NCI-H1417 treated with DMSO at 0.1 percent for 48 hours (cell line): ENCODE measurements at places on chromosomes 6 and 20.

DNA sequence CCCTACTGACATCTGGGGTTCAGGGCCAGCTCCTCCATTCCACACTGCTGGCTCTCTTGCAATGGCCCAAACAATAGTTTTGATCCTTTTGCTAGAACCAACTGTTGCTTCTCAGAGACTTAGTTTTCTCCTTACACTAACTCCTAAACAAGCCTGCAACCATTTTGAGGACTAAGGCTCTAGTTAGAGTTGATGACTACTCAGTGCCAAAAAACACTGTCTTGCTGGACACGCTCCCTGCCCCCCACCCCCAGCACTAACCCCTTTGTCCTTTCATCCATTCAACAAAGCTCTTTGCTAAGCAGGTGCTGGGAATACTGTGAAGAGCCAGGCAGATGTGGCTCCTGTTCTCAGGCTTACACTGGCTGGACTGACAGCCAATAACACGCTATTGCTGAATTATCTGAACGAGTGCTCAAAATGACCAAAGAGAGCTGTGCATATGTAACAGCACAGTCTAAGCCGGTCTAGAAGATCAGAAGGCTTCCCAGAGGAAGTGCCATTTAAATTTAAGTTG, 17.6 kb downstream of the GCLC start:
- no peak for DNase-seq

GRCh38 chr6:43054206-43054943, 724 bp upstream of the CUL7 start:
- no peak for DNase-seq

DNA sequence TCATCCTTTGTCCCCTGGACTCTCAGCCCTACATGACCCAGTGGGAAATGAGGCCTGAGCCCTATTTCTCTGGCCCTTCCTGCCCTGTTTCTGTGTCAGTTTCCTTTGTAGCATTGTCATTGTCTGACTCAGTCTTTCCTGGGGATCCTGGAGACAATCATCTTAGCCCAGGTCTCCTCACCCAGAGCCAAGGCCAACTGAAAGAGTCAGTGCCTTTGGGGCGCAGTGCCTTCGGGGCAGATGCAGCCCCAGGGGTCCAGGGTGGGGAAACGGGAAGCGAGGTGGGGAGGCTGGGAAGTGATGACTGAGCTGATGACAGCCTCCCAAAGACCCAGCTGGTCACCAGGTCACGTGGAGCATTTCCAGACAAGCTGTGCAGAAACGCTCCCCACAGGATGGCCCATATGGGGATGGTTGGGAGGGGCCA, 93.3 kb upstream of the SULF2 start:
- no peak for DNase-seq

- DNase-seq: no peak
Measured at GRCh38 chr6:88612631-88613030, 350.8 kb downstream of the RNGTT start.

GRCh38 chr6:73579851-73580246, 59.0 kb upstream of the EEF1A1 start:
- no peak for DNase-seq

DNA sequence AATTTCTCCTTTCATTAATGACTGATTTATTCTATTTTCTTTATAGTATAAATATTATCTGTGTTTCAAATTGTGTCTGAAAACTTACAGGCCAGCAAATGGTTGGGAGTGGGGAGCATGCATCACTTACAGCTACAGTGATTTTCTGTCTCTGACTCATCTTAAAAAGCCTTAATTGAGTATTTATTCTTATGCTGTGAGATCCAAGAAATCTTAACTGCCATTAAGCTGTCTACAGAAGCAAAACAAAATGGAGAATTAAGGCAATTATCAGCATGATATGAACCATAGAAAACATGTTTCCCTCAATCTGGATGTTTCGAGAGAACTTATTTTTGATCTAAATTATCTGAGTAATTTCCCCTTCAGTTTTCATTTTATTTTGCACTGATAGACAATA, 831.2 kb downstream of the KIF16B start:
- no peak for DNase-seq

- no peak for DNase-seq
Measured at GRCh38 chr20:44566018-44566417, 16.4 kb upstream of the PKIG start.

GRCh38 chr20:22058746-22059145, 353.3 kb downstream of the PAX1 start:
- DNase-seq: no peak

- DNase-seq: no peak
Measured at GRCh38 chr6:3723966-3724365, 27.5 kb downstream of the PXDC1 start.

- DNase-seq: no peak
Measured at GRCh38 chr20:51189814-51190782, 167.2 kb upstream of the KCNG1 start.

DNA sequence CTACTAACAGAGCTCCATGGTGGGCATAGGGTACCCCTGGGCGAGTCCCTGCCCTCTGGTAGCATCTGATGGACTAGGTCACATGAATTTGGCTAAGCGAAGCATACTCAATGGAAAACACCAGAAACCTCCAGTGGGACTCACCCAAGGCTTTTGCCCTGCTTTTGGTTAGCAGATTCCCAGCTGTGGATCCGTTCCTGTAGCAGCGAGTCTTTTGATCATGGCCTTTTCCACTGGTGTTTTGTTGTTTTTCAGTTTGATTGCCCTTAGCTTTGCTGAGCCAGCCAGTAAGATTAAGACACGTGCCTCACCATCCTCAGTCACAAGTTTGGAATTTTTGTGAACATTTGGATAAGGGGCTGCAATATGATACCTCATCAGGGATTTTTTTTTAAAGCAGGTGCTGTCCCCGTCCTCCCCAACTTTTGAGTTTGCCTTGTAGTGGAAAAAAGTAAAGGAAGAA, 8.0 kb downstream of the TNFAIP3 start:
- DNase-seq: no peak

DNA sequence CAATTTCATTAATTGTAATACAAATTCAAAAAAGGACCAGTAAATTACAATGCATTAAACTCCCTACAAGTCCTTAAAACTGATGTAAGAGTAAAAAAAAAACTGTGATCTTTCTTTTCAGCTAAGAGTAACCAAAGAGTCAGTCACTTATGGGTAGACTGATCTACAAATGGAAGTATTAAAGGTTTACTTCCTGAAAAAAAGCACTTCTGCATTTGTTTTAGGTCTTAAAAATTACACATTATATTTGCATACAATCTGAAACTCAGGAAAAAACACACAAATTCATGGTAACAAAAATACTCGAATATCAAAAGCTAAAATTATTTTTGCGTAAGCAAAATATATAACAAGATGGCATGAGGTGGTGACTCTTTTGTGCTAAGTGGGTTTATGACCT, 23.5 kb downstream of the USP49 start:
- no peak for DNase-seq

GRCh38 chr6:92362404-92362803, 1057.0 kb downstream of the EPHA7 start:
- no peak for DNase-seq

GRCh38 chr6:30979141-30979540, 4.4 kb upstream of the MUC21 start:
- DNase-seq: no peak

DNA sequence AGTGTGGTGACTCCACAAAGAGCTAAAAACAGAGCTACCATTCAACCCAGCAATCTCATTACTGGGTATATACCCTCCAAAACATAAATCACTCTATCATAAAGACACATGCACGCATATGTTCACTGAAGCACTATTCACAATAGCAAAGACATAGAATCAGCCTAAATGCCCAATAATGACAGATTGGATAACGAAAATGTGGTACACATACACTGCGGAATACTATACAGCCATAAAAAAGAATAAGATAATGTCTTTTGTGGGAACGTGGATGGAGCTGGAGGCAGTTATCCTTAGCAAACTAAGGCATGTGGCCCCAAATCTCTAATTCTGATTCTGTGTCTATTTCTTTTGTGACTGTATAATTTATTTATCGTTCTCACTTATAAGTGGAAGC, 124.5 kb upstream of the PRND start:
- DNase-seq: no peak

DNA sequence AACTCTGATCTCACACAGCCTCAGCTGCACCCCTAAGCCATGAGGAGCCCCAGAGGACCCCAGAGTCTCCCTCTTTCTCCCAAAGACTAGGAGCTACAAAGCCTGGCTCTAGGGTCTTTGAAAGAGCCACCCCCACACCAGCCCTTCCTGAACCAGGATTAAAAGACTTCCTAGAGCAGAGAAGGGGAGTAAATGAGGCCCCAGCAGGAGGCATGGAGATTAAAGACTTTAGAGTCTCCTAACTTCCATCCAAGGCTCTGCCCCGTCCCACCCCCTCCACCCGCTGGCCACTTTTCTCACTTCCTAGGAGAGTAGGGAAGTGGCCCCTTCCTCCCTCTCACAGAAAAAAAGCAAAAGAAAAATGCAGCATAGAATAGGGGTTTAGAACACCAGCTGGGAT, 1.7 kb downstream of the PREX1 start:
- DNase-seq: no peak

DNA sequence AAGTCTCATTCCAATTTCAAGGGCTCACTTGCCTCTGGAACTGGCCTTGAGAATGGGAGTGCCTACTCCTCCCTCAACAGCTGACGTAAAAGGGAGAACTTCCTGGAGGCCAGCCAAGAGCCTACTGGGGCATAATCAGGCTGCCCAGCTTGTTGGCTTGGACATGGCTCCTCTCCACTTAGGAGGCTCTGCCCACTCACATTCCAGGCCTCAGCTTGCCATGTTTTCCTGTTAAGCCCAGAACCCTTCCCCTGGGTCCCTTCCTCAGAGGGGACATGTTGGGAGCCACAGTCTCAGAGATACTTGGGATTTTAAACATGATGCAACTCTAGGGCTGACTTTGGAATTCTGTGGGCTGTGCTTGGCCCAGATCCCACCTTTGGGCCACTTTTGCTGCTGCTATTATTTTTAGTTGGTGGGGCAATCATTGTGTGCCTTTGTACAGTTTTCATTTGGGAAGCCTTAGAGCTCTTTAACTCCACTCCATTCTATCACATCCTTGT, 31.5 kb upstream of the ADTRP start:
- no peak for DNase-seq

DNA sequence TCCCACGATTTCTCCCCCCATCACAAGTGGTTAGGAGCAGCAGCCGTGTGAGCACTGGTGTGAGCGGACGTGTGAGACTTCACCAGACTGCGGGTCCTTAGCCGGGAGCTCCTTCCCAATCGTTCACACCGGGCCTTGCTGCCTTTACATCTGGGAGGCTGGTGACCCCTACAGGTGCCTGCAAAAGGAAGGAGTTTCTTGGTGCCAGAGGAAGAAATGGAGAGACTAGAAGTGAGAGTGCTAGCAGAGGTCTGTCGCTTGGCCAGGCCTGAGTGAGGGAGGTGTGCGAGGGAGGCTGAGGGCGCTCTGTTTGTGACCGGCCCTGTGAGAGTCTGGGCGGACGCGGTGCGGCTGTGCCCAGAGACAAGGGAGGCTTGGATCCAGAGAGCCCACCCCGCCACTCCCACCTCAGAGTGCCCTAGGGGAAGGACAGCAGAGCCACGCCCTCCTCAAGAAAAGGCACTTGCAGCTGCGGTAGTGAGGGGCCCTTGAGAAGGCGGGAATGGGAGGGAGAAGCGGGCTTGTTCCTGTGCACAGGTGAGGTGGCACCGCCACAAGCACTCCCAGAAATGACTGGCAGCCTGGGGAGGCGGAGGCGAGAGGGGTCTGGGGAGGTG, 10.0 kb upstream of the ARMC2 start:
- no peak for DNase-seq

GRCh38 chr6:15854826-15855710, 192.2 kb upstream of the DTNBP1 start:
- DNase-seq: peak; percentile 30

DNA sequence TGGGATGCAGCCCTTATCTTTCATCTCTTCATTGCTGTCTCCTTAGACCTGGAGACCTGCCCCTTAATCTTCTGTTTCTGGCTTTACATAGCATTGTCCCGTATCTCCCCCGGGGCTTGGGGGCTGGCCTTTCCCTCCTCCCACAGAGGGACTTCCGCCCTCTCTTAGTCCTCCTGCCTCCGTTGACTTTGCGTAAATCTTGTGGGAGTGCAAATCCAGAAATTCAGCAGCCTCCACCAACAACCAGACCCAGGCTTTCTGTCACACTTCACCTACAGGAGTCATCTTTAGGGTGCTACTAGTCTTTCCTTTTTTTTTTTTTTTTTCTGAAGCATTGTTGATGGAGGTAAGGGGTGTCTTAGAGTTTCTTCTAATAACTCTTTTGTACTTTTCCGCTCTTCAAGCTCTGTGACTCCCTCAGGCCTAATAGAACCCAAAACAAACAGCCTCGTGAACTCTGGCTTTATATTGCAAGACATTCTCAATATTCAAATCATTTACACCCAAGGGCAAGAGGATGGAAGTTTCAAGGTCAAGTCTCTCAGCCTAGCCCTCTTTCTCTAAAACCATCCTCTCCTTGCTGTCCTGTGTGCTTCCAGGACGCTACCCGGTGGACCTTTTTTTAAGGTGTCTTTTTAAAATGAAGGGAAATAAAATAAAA, 66.2 kb downstream of the RREB1 start:
- DNase-seq: no peak

GRCh38 chr6:37696841-37697662, 631 bp downstream of the MDGA1 start:
- no peak for DNase-seq

DNA sequence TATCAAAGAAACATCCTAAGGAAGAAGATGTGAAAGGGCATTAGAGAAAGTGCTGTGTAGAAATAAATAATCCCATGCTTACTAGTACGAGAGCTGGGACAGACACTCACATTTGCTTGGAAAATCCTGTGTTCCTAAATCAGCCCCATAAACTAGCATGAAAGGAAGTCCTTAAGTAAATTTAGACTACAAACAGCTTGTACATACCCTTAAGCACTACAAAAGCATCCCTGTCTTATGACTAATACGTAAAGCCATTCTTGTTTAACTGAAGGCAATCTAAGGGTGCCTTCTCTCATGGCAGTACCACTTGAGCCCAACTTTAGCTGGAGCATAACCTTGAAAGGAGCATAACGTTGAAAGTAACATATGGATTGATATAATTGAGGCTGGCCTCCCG, 15.4 kb upstream of the FOXQ1 start:
- DNase-seq: no peak

DNA sequence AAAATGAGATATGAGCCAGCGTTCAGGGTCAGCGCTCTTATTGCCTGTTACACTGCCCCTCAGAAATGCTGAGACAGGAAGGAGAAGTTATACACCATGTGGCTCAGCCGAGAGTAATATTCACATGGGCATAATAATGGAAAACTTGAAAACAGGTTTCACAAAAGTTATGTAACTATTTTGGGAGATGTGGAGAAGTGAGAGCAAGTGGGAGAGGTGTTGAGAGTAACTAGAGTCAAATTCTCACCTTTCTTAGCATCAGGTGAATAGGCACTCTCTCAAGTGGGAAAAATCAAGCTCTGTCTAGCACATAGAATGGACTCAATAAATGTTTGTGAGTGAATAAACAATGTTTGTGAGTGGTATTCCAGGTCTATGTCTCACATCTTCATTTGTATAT, 94.5 kb downstream of the TBX18 start:
- no peak for DNase-seq

DNA sequence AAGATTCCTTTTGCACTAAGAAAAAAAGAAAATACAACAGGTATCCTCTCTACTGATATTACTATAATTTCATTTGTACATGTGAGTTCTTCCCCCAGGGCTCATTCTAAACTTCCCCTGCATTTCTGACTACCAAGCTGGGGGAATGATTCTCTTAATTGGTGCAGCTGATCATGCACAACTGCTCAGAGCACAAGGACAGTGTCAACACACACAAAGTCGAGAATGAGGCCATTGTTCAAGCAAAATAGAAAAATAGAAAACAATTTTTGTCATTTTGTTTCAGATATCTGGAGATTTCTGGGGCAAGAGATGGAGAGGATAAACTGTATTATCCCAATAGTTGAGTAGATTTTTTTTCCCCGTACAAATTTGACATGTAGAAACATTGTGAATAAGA, 236.3 kb downstream of the HAO1 start:
- DNase-seq: no peak
